ENCODE measurements at places on chromosomes 3 and 15. TPM values are rescaled to one million over a fixed set of nuclear protein-coding genes. Genes with fewer than 3 reads are reported as not detected.

CHRD gene
- 8.7 TPM for total RNA-seq

DCLK3 gene
- total RNA-seq: 0.41 TPM

FAM240A gene
- not detected for total RNA-seq

TGM5 gene
- total RNA-seq: not detected

CHCHD6 gene
- total RNA-seq: 11.7 TPM

All from Right ventricle myocardium inferior (tissue), 1 donor.